H7 (cell line): ENCODE measurements at places on chromosomes 1 and 21.

GRCh38 chr1:107692580-107693345, 272.2 kb downstream of the VAV3 start:
- no peak for DNase-seq

DNA sequence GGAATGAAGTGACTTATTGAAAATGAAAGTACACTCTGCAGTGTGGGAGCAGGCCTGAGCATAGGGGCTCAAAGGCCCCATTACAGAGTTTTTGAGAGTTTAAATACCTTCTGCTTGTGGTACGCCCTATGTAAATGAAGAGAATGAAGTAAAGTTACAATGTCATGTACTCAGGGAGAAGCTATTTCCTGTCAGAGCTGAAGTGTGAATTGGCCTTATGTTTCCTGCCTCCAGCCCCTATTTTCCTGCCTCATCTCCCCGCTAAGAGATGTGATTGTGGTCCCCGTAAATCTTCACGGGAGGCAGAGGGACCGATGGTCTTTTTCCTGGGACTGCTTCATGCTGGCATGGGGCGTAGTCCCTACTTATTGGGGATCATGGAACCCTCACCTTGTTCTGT, 2.5 kb upstream of the ZNF683 start:
- DNase-seq, result no peak

DNA sequence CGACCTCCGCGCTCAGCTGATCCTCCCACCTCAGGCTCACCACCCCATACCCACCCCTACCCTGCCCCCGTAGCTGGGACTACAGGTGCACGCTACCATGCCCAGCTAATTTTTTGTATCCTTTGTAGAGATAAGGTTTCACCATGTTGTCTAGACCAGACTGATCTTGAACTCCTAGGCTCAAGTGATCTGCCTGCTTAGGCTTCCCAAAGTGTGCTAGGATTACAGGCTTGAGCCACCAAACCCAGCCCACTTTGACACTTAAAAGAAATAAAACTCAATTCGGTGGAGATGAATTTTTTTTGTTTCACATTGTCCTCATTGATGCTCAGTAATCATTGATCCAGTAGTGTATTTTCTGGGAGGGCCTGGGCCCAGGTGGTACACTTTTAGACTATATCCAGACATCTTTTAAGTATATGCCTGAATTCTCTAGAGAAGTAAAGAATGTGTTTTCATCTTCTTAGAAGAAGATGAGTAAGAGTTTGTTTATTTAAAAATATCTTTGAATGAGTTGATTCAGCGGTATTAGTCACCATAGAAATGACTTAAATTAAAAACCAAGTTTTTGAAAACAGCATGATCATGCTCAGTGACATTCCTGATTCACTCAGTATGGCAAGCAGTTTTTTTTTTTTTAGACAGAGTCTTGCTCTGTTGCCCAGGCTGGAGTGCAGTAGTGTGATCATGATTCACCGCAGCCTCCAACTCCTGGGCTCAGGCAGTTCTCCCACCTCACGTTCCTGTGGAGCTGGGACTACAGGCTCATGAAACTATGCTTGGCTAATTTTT, 57.8 kb downstream of the EPB41 start:
- no peak for DNase-seq

GRCh38 chr1:244234009-244234643, 183.0 kb downstream of the ZBTB18 start:
- DNase-seq, result peak; percentile 84

DNA sequence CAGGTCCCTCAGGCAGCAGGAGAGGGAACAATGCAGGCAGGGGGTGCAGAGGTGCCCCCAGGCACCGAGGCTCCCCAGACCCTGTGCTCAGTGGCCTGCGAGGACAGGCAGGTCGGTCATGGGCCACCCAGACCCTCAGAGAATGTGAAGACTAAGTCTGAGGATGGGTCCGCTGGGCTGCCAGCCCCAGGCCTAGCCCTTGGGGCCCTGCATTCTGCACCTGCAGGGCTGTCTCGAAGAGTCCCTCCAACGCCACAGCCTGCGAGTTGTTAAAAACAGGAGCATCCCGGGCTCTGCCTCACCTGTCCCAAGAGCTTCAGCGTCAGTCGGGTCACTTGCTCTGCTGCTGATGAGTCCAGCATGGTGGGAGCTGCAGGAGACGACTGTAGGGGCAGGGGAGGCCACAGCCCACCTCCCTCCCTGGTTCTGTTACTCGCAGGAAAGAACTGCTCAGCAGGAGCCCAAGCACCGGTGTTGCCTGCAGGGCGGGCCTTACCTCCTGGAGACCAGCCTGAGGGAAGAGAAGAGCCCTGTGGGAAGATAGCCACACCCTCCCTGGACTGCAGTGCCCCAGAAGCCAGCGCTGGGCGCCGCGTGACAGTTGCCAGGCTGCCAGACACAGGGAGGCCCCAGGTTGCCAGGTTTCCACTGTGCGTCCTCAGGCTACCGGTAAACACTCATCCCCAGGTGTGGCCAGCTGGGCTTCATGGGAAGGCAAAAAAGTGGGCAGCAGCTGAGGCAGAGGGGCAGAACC, 5.8 kb downstream of the C21orf58 start:
- peak; percentile 85 for DNase-seq

DNA sequence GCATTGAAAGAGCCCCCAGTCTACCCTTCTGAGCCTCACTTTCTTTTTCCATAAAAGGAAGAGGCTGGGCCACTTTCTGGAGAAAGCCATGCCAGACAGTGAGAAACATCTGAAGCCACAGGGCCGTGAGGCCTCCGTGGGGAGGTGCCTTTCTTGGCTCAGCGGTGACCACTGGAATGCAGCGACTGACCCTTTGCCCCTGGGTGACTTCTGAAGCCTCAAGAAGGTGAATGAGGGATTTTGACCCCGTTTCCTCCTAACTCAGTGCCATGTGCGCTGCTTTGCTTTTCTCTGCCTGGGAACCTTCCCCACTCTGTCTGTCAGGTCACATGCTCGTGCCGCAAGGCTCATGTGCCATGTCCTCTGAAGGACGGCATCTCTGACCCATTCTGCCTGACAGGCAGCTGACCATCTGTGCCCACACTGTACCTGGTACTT, 44.7 kb upstream of the A3GALT2 start:
- DNase-seq, result no peak

- no peak for DNase-seq
These were observed 60.6 kb upstream of the C1orf21 start for GRCh38 chr1:184326278-184326677.

- DNase-seq, result no peak
These were observed 23.1 kb downstream of the UBE2G2 start for GRCh38 chr21:44778499-44778911.

- no peak for DNase-seq
These were observed 217.2 kb upstream of the HOOK1 start for GRCh38 chr1:59597420-59598119.

DNA sequence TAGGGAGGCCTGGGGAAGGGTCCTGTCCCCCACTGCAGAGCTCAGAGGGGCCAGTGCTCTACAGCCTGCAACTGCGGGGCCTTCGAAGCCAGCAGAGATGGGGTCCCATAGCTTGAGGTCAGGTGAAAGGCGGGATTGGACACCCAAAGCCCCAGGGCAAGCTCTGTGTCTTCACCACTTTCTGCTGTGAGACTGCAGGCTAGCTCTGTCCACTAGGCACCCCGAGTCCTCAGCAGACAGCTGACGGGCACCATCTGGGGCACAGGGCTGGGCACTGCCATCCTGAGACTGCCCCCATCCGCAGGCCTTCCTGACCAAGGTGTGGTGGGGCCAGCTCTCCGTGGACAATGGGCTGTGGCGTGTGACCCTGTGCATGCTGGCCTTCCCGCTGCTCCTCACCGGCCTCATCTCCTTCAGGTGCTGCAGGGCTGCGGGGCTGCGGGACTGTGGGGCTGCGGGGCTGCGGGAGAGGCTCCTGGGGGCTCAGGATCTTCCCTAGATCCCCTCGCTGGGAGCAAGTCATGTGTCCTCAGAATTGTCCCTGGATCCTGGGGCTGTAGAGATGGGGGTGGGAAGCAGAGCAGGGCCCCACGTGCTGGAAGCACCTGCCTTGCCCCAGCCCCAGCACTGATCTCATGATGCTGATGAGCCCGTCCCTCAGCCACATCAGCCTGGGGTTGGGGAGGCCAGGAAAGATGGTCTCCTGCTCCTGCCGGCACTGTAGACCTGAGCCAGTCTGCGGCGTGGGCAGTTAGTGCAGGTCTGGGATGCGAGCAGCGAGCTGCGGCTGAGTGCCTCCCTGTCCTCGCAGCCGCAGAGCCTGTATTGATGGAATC, 46.8 kb downstream of the TRPM2 start:
- DNase-seq, result peak; percentile 46

GRCh38 chr1:10862743-10863335, 66.4 kb upstream of the CASZ1 start:
- DNase-seq, result peak; percentile 31

DNA sequence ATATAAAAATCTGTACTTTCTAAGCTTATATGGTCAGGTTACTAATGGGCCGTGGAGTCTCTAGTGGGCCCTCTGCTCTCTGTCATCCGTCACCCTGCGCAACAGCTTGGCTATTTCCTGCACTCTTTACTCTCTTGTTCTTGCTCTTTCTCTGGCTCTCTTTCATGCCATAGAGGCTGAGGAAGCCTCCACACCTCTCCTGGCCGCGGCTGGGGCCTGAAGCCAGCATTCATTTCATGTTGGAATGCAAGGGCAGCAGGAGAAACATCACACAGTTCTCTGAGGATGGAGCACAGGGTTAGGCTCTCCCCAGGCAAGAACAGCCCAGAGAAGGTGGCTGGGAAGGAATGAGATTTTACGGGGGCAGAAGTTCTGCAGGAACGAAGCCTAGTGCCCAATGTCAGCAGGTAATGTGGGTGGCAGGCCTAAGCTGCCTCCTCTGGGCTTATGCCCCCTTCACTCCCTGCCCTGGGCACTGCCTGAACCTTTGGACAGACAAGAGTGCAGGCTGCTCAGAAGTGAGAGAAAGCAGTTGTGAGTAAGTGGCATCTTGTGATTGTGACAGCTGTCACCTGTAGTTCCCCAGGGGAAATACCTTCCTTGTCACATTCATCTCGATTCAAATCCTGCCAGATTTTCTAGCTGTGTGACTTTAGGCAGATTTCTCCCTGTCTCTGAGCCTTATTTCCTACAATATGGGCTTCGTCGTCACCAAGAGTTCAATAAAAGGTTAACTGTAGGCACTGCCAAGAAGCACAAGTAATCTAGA, 3.6 kb upstream of the FHAD1 start:
- DNase-seq, result no peak
